ENCODE measurements at places on chromosomes 5 and 9.
A peak's percentile ranks its signal among the peaks of the same experiment; 100 is the strongest.

GRCh38 chr5:106843812-106844416 lies 826.8 kb downstream of the EFNA5 start:
- no peak for DNase-seq

DNA sequence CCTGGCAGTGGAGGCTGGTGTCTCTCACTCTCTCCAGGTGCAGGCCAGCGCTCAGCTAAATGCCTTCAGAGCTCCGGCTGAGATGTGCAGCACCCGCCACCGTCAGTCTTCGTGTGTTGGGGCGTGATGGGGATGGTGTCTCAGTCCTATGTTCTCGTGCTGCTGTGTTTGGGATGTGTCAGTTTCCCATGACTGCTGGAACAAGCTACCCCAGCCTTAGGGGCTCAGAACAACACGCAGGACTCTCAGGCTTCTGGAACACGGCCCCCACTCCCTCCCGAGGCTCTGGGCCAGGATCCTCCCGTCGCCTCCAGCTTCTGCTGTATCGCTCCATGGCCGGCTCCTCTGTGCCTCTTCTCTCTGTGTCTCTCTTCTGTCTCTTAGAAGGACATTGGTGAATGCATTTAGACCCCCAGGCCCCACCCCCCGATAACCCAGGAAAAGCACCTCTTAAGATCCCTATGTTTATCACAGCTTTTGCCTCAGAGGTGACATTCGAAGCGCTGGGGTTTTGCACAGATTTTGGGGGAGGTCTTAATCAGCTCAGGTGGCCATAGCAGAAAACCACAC lies 9.6 kb upstream of the CEP72 start:
- DNase-seq, result no peak

- DNase-seq, result no peak
Observed at GRCh38 chr9:90343366-90343765, 299.3 kb downstream of the DIRAS2 start.

GRCh38 chr5:125214080-125214479 lies 467.6 kb upstream of the ZNF608 start:
- DNase-seq, result no peak

- no peak for DNase-seq
Observed at GRCh38 chr9:133301253-133302230, 26.5 kb upstream of the ABO start.

DNA sequence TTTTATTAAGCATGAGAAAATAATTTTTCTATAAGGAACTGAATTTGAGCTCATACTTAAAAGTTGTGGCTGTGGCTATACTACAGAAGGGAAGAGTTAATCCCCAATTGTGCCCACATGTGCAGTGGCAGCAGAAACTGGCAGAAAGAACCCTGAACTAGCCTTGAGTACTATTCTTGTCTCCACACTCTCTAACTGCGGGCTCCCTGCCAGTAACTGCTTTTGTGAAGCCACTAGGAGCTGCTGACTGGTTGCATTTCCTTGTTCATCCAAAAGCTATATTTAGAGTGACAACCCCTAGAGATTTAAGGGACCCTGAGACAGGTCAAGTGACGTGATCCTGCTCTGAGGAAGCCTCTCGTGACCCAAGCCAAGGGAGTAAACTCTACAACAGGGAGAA lies 238.6 kb downstream of the ELAVL2 start:
- peak; percentile 81 for DNase-seq

- DNase-seq, result peak; percentile 65
Observed at GRCh38 chr5:172106511-172107356, 81.3 kb downstream of the STK10 start.

GRCh38 chr9:122815544-122815943 lies 12.8 kb downstream of the PDCL start:
- DNase-seq, result no peak

DNA sequence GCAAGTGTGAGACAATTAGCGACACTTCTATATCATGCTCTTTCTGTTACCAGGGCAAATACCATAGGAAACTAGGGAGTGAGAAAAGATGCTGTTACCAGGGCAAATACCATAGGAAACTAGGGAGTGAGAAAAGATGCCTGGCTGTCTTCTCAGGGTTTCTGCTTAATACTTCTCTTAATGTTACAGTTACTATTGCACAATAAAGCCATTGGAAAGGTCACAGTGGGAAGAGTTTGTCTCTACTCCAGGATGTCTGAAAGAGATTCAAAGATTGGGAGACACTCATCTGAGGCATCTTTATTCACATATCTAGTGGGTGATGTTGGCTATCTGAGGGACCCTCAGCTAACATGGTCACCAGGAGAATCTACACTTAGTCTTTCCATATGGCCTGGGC lies 431.7 kb upstream of the POU5F2 start:
- DNase-seq, result no peak

DNA sequence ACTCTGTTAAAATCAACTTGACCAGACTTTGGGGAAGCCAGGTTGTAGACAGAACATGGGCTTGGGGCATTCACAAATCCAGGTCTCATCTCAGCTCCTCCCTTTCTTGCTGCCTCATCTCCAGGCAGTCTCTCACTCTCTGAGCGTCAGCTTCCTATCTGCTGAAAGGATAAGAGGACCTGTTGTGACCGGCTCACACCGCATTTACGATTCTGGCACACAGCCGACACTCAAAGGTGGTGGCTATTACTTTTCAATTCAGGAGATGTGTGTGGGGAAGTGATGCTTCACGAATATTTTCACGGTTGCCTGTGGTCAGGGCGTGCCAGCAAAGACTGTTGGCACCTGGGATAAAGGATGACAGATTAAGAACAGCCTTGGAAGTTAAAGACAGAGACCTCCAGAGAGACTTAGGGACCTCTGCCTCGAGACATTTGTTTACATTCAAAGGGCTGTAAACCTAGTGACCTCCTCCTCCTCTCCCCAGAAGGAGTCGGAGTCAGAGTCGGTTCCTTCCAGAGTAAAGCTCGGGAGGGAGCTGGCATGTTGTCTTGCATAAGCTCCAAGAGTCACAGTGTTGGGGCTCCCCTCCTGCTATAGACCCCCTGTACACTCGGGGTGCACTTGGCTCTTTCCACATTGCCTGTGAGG lies 83.2 kb downstream of the AK8 start:
- no peak for DNase-seq

DNA sequence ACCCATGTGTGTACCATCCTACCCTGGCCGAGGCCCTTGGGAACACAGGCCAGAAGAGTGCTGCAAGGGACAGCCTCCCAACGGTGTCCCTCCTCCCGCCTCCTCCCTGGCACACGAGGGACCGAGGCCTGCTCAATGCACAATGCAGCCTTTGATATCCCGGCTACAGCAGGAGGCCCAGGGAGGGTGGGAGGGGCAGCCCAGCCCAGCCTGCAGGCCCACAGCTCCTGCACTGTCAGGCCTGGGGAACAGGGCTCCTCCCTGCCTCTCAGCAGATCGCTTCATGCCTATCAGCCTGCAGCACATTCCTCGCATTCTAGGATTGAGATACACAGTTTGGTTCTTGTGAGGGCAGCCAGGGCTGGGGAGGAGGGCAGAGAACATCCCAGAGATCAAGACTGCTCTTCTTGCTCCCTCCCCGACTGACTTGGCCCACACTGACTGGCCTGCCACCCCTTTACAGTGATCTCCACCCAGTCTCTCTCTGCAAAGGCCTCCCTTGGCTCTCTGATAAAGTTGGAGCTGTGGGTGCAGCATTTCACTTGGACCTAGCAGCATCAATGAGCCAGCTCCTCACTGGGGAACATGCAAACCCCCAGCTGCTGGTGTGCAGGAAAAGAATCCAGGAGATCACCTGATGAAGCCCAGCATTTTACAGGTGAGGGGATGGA lies at the start of gene SH3TC2:
Gene SH3TC2 (minus strand): TSS at position 46 of the 671 bp plus-strand sequence. CDS start 40 bp downstream, at position 6.
- DNase-seq, result peak; percentile 96

- DNase-seq, result no peak
Observed at GRCh38 chr9:124366476-124367220, 48.6 kb downstream of the PSMB7 start.

DNA sequence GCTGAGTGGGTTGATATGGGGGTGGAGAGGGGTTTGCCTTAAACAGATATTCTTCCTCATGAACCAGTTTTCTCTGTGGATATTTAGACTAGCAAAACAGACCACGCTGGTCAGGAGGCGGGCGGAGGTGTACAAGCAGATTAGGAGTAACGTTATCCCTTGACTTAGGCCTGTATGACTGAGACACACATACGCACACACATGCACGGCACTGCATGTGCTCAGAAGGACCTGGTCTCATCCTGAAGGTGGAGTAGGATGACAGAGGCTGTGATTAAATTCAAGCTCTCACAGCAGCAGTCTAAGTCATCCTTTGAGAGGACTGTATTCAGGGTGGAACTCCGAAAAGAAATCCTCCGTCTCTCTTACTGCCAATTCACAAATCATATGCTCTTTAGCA lies 209.7 kb downstream of the DIRAS2 start:
- no peak for DNase-seq

- no peak for DNase-seq
Observed at GRCh38 chr9:35510754-35511428, 21.0 kb downstream of the RUSC2 start.

DNA sequence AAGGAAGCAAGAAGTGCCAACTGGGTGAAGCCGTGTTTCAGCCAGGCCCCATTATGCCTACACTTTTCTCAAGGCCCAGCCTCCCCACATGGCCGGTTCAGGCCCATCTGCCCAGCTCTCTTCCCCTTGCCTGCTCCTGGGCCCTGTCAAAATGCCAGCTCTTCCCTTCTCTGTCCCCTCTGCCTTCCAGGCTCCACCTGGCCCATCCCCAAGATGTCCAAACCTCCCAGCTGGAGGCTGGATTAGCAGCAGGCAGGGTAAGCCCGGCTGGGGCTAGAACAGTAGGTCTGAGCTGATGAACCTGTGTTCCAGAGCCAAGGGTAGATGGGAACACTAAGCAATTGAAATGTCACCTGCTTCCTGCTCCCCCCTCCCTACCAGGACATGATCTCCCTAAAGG lies 64.1 kb upstream of the HSPA9 start:
- no peak for DNase-seq

DNA sequence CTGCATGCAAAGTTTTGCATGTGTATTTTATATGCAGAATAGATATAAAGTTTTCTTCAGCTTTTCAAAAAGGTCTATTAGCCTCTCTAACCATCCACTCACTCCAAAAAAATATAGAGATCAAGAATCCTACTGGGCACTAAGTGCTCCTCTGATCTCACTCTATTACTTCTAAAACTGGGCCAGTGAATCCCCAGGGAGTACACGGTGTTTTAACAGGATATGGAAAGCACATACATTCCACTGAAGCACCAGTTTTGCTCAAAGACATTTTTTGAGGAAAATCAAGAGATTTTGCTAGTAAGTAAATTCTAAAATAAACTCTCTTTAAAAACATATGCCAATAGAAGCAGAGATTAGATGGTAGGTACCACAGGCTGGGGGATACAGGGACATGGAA lies 95.2 kb downstream of the DEPDC1B start:
- DNase-seq, result no peak

- DNase-seq, result peak; percentile 92
Observed at GRCh38 chr9:126500600-126501382, 112.9 kb upstream of the LMX1B start.

- DNase-seq, result peak; percentile 50
Observed at GRCh38 chr9:123834889-123835562, 94.9 kb downstream of the DENND1A start.
